ENCODE measurements at places on chromosomes 7 and 10. TPM values are rescaled to one million over a fixed set of nuclear protein-coding genes. Genes with fewer than 3 reads are reported as not detected.

DNA sequence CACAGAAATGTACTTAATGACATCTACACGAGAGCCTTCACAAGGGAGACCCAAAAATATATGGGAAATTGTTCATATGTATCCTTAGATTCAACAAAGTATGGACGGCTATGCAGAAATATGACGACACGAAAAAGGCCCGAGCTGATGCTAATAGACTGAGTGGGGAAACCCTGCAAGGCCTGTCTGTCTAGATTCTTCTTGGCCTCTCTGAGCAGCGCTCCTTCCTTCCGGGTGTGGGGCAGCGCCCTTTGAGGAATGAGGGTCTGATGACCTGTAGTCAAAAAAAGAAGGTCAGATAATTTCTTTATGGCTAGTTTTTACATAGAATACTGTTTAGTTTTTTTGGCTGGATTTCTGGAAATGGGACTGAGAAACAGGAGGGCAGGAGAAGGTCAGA, 192.8 kb upstream of the AKR1E2 start:
- no peak for ATAC-seq

- ATAC-seq: no peak
Observed at GRCh38 chr7:151490456-151491105, 29.1 kb downstream of the RHEB start.

- ATAC-seq: peak; percentile 26
Observed at GRCh38 chr10:17026686-17027485, 102.7 kb downstream of the CUBN start.

DNA sequence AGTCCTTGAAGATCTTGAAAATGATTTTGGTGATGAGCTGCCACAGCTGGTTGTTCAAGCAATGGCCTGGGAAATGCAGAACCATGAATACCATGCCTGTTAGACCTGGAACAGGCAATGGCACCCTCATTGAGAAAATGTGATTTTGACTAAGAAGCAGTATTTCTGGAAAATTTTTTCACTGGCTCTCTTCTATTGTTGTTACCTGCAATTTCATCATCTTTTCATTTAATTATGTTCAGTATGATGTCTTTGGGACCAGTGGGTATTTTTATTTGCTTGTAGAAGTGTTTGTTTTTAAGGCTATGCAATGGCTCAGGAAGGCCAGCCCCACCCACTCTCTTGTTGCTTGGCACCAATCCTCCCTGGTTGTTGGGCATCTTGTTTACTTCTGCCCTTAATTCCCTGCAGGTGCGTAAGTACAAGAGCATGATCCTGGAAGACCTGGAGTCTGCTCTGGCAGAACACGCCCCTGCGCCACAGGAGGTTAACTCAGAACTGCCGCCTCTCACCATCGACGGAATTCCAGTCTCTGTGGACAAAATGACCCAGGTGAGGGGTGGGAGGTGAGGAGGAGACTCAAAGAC, 78.6 kb downstream of the NRF1 start:
- ATAC-seq: no peak

DNA sequence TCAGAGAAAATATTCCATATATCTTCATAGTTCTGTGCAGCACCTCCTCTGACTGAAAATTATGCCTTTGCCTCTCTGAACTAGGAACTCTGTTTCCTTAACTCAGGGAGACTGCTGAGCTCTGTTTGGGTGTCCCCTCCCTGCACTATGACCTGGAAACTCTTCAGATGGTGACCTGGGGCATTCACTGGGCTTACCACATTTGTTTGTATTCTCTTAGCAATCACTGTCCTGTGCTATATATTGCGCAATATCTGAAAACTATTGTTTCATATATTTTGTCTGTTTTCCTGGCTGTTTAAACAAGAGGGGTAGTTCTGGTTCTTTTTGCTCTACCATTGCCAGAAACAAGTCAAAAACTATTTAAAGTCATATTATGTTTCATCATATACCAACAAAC, 181.8 kb upstream of the KIAA1217 start:
- no peak for ATAC-seq

- ATAC-seq: no peak
Observed at GRCh38 chr7:134463751-134464150, 4.9 kb upstream of the AKR1B1 start.

GRCh38 chr10:79142064-79142491, 73.3 kb downstream of the ZMIZ1 start:
- no peak for ATAC-seq

GRCh38 chr7:117143580-117143979, 179.3 kb downstream of the WNT2 start:
- no peak for ATAC-seq

GRCh38 chr7:4204513-4205165, 477.5 kb upstream of the FOXK1 start:
- ATAC-seq: peak; percentile 34

DNA sequence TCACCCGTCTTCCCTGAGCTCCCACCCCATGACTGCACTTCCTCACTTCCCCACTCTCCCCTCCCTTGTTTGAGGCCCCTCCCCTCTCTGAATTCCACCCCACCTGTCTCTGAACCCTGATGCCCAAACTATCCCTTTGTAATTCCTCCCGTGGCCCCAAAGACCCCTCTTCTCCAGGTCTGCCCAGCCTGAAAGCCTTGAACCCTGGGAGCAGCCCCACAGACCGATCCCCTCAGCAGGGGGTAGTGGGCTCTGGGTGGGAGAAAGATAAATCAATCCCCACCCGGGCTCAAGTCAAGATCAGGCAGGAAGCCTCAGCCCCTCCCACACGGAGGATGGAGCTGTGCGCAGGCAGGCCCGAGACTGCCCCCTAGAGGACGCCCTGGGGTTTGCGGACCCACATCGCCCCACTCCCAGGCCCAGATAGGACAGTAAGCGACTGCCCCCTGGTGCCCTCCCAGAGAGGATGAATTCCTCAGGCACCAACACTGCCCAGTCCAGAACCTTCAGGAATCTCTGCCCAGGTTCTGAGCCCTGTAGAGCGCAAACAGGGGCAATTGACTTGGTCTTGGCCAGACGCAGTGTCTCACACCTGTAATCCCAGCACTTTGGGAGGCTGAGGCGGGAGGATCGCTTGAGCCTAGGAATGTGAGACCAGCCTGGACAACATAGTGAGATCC, 11.7 kb downstream of the HSPB1 start:
- peak; percentile 78 for ATAC-seq

DNA sequence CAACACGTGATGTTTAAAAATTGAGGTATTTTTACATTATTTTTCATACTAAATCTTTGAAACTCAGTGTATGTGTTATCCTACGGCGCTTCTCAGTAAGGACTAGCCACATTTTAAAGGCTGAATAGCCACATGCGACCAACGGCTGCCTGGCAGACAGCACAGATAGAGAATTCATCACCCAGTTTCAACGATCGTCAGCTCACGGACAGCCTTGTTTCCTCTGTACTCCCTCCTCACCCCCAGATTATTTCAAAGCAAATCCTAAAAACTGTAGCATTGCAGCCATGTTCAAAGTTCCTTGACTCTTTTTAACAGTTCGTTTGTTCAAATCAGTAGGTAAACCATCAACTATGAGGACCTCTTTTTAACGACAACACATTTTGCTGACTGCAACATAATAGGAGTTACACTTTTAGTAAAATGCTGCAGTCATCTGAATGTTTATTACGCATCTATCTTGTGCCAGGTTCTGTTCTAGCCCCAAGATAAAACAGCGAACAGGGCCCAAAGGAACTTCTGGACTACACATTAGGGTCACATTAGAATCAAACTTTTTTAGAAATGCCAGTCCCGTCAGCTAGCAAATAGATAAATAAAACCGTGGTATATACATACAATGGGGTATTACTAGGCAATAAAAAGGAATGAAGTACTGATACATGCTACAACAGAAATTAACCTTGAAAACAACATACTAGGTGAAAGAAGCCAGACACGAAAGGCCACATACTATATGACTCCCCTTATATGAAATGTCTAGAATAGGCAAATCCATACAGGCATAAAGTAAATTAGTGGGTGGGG, 5.7 kb downstream of the OSBPL3 start:
- ATAC-seq: no peak

- no peak for ATAC-seq
Observed at GRCh38 chr10:102335184-102335583, 60.3 kb upstream of the NFKB2 start.

- ATAC-seq: peak; percentile 89
Observed at GRCh38 chr10:72044417-72045041, 43.8 kb downstream of the SPOCK2 start.

- ATAC-seq: no peak
Observed at GRCh38 chr10:98444314-98445006, 2.3 kb downstream of the HPS1 start.

DNA sequence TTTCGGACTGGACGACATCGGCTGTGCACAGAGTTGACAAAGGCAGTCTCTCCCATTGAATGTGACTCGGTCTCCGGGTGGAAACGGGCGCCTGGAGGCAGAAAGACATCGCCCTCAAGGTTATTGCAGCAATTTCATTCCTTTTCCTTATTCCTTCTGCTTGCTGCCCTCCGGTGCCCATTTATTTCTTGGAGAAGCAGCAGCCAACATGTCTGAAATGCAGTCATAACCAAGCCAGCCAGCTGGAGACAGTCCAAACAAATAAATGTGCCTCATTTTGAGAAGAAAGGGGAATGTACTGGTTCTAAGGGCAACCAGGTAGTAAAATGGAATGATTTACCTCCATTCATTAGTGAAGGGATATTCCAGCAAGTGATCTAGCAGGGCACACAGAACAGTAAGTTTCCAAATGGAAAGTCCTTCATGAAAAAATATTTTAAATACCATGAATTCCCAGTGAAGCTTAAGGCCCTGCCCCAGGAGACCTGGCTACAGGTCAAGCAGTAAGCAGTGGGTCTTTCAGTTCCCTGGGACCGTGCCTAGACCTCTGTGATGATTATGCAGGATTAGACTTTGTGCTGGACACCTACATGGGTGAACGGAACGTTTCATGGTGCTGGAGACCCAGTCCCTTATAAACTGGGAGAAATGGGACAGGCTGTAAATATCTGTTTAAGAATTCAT, 86.6 kb downstream of the ABLIM1 start:
- no peak for ATAC-seq

GRCh38 chr7:107838816-107839565, 36.0 kb upstream of the SLC26A3 start:
- ATAC-seq: no peak

- ATAC-seq: no peak
Observed at GRCh38 chr7:45975367-45975766, 54.3 kb upstream of the IGFBP3 start.

The HABP2 gene
- total RNA-seq: 0.04 TPM

The RELN gene
- total RNA-seq: 0.52 TPM

The SFRP4 gene
- total RNA-seq: not detected

The TMEM213 gene
- total RNA-seq: not detected

The CELF2 gene
- total RNA-seq: 3.5 TPM

The MYPN gene
- total RNA-seq: 0.08 TPM

The GPNMB gene
- total RNA-seq: 125 TPM

The CCL24 gene
- 0.56 TPM for total RNA-seq

The ADAM12 gene
- 0.64 TPM for total RNA-seq

The ATG9B gene
- total RNA-seq: 16.7 TPM

The PRLHR gene
- total RNA-seq: not detected

The SPDYE16 gene
- not detected for total RNA-seq

The PILRA gene
- 2.7 TPM for total RNA-seq

The CAV2 gene
- 50.2 TPM for total RNA-seq
